Cortex of kidney (tissue), 1 donor: ENCODE measurements at places on chromosomes 7 and 10.

DNA sequence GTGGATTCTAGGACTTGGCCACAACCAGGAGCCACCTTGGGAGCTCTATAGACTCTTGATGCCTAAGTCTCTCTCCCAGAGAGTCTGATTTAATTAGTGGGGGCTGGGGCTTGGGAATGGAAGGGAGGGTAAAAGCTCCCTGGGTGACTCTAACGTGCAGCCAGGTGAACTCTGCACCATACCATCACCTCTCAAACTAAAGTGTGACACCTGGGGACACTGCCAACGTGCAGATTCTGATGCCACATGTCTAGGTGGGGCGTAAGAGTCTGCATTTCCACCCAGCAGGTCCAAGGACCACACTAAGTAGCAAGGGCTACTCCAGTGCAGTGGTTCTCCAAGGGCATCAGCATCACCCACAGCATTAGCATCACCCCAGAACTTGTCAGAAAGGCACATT is 28.3 kb downstream of the LRRC20 start:
- no peak for DNase-seq

- DNase-seq = no peak
These were observed 1053.9 kb downstream of the KCNMA1 start for GRCh38 chr10:76583711-76584161.

GRCh38 chr10:43825421-43825820 is 176.7 kb upstream of the ZNF32 start:
- DNase-seq = no peak

GRCh38 chr10:97129666-97130065 is 56.1 kb downstream of the SLIT1 start:
- DNase-seq = no peak

GRCh38 chr7:21915140-21915539 is 30.6 kb downstream of the CDCA7L start:
- DNase-seq = no peak

DNA sequence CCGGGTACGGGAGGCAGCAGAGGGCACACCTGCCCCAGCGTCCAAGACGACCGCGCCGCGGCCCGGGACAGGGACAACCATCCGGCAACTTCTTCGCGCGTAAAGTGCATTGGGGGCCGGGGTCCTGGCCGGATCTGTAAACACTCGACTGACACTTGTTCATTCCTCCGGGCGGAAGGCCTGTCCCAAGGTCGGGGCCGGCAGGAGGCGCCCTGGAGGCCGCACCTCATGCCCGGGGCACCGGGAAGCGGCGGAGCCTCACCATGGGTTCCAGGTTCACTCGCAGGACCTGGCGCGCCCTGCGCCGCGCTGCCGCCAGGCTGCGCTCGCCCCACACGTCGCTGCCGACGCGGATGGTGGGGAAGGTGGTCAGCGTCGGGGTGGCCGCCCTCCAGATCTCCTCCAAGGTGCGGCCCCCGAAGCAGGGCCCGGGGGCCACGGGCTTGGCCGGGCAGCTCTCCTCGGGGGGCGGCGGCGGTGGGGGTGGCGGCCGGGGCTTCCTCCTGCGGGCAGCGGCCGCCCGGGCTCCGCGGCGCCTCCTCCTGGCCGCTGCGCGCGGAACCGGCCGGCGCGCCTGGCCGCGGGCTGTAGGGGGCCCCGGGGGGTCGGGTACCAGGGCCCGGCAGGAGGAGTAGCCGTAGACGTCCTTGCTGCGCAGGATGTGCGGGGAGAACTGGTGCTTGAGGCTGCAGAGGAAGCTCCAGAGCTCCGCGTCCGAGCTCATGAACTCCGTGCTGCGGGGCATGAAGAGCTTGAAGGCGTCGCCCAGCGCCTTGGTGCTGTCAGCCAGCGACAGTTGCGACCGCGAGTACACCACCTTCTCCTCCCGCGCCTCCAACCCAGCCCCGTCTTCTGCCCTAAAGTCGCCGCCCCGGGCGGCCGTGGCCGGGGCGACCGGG is 746 bp downstream of the CCDC71L start:
- peak; percentile 19 for DNase-seq

GRCh38 chr10:6297951-6298381 is 95.2 kb downstream of the PFKFB3 start:
- no peak for DNase-seq

DNA sequence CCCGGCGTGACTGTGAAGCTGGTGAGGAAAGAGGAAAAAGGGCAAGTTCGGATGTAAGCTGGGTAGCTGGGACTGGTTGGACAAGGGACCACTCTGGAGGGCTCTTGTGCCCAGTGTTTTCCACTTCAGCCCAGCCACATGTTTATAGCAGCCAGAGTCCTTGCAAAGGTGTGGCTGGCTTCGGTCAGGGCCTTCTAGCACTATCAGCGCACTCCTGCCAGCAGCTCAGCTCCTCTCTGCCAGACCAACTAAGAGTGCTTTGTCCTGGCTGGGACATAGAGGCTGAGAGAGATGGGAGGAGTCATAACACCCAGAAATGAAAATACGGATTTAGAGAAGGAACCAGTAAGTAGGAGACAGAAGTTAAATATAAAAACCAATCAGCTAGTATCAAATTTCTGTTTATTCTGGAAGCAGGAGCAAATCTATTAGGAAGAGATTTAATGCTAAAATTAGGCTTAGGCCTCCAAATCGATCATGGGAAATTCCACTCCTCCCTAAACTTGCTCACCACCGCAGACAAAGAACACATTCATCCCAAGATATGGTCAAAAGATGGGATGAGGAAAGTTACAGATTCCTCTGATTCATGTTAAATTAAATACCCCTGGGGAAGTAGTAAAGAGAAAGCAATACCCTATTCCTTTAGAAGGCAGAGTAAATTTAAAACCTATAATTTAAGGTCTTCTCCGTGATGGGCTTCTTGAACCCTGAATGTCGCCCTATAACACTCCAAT is 135.0 kb downstream of the RALA start:
- no peak for DNase-seq

GRCh38 chr7:45435846-45436245 is 138.3 kb upstream of the ADCY1 start:
- no peak for DNase-seq

- no peak for DNase-seq
These were observed 2.2 kb upstream of the VSTM4 start for GRCh38 chr10:49117376-49118070.

- no peak for DNase-seq
These were observed 23.9 kb downstream of the NUDCD3 start for GRCh38 chr7:44466300-44467216.

- DNase-seq = no peak
These were observed at the start of gene AKR1E2 for GRCh38 chr10:4825868-4826791. TSS of gene AKR1E2 (plus strand) at chr10:4826207. CDS start at chr10:4826325, 118 bp downstream.

DNA sequence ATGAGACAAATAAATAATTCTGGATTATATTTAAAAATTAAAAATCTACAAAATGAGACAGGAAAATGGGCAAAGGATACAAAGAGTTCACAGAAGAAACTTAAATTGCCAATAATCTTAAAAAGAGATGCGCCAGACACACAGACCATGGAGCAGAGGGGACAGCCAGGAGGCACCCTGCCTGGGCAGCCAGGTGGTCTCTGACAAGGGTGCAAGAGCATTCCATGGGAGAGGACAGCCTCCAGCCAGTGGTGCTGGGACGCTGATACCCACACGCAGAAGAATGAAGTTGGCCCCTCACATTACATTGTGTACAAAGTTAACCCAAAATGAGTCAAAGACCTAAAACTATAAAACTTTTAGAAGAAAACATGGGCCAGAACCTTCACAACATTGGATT is 106.3 kb downstream of the NKX6-2 start:
- DNase-seq = no peak

GRCh38 chr7:66549466-66549865 is 79.2 kb upstream of the KCTD7 start:
- no peak for DNase-seq

DNA sequence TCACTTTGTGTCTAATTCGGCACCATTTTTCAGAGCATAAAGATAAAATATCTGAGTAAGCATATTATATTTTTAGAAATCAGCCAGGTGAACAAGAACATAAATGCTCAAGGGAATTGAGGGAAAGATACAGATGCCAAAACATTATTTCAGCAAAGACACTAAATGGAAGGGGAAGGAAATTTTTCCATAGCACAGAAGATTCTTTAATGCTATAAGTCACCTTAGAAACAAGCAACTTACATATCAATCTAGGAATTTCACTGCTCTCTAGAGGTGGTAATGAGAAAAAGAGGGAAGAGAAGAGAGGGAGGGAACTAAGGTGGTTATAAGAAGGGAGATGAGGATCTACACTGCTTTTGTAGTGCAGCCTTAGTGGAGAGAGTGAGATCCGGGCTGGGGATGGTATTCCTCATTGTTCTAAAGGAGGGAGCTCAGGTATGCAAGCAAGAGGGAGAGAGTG is 20.4 kb downstream of the ZNF365 start:
- no peak for DNase-seq

DNA sequence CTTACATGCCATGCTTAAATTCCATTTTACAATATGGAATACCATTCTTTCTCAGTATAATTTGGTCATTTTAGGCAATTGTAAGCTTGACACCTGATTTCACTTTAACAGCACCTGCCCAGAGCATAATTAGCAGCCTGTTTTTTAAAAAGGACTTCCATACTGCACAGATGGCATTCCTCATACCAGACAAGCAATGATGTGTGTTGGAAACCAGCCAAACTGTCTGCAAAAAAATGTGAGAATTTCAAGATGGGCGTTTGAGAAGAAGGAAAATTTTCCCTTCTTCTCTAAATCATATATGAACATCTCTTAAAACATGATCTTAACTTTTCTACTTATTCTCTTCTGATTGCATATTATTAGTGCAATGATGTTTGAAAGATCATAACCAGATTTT is 40.4 kb upstream of the AGMO start:
- no peak for DNase-seq

GRCh38 chr10:83724471-83725241 is 414.7 kb upstream of the GHITM start:
- no peak for DNase-seq

- no peak for DNase-seq
These were observed 85.0 kb upstream of the DDC start for GRCh38 chr7:50650057-50650664.

- DNase-seq = no peak
These were observed 6.5 kb upstream of the NANOS1 start for GRCh38 chr10:119022846-119023552.

GRCh38 chr10:94129393-94130130 is 135.8 kb downstream of the PLCE1 start:
- no peak for DNase-seq

DNA sequence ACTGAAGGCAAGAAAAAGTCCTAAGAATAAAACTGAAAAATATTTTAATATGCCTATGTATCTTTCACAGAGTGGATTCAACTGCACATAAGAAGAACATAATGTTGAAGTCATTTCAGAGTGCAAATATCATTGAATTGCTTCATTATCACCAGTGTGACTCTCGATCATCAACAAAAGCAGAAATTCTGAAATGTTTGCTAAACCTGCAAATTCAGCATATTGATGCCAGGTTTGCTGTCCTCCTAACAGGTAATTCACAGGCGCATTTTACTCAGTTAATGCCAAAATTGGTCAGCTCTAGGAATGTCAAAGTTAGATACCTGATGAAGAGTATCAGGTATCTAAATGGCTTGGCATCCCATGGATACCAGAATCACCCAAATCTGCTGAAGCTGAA is 52.0 kb downstream of the GDI2 start:
- no peak for DNase-seq

DNA sequence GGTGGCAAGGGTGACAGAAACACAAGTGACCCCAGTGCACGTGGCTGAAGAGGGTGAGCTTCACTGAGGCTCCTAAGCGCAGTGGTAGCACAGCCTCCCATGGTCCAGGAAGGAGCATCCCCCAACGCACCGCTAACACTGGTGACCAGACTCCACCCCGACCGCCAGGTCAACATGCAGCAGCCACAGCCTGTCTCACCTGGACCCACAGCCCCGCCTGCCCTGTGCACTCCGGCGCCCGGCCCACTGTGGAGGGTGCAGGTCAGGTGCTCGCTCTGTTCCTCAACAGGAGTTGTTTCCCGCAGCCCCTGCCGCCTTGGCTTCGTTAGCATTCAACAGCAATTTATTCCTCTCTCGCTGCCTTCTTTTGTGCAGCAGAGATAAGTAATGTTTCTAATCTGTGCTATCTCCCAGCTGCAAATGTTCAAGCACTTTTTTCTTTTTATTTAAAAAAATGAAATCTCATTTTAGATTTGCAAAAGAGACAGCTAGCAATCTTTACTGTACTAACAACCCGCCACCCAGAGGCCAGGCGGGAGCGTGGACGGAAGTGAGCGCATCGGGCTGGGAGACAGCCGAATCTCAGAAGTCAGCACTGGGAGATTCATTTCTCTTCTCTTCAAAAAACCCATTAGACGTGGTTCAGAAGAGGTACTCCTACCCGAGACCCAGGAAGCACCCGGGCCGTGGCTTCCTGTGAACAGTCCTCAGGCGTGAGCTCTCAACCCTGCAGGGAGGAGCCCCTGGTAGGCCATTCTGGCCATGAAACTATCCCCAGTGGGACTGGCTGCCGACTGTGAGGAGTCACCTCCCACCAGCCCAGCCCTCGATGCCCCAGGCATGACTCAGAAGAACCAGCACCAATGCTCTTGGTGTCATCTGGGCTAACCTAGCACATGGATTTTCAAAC is 133.4 kb downstream of the MAD1L1 start:
- no peak for DNase-seq

DNA sequence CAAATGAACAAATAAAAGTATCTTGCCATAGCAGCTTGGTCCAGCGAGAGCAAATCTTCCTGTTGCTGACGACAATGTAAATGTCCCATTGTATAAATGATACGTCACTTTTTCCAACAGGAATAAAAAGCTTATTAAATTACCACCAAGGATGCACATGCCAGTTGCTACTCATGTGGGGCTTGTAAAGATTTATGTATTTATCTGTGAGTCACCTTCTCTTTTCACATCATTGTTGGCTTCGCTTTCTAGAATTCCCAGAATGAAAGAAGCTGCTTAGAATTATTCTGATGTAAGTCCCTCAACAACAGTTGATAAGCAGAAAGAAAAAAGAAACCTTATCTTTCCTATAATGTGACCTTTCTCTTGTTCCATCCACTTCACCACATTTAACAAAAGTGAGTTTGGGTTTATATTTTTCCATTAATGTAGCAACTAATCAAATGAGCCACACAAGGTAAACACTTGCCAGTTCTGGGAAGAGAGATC is 22.4 kb downstream of the DNAJC12 start:
- DNase-seq = no peak

DNA sequence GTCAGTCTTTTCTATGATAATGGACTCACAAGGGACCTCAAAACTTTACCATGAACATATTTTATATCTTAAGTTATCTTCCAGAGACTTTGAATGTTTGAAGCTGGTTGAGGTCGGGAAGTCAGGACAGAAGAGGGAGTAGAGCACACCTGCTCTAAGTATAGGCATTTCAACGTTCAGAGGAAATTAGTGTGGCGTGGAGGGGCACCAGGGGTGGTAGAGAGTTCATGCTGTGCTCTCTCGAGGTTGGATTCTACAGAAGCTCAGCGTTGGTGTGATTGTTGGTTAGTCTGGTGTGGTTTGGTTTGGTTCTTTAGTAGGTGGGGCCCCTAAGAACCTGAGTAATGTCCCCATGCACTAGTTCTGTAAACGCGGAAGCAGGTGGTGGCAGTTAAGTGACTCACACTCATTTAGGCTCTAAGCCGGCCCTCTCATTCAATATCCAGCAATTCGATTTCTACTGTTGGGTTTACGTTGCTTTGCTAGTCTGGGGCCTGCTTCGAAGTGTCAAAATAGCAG is 19.8 kb downstream of the CNTNAP2 start:
- DNase-seq = no peak

GRCh38 chr10:71217266-71218045 is 5.1 kb downstream of the UNC5B start:
- no peak for DNase-seq
